Activated T-cell treated with anti-CD3 and anti-CD28 coated beads for 48 hours (primary cell): ENCODE measurements at places on chromosomes 12 and 14.

GRCh38 chr12:46773586-46774321 lies 52.0 kb downstream of the SLC38A4 start:
- no peak for DNase-seq

GRCh38 chr14:22932146-22932545 lies 3.0 kb upstream of the PRMT5 start:
- DNase-seq = no peak

DNA sequence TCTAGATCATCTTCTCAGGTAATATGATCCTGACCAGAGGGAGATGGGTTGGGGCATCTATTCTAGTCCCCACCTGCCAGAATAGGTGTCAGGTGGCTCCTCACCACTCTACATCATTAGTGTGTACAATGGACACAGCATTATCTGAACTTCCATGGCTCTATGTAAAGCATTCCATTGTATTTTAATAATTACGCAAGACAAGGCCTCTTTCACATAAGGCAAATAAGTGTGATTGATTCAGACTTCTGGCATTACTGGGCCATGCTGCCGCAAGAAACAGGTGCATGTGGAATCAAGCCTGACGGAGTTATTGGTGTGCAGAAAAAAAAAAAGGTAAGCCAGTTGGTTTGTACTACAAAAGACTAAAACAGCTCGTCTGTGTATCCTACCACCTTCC lies 3.1 kb upstream of the DDHD1 start:
- DNase-seq = no peak

- peak; percentile 71 for DNase-seq
Observed at GRCh38 chr12:122980183-122981035, at the start of gene ARL6IP4. Gene ARL6IP4 (plus strand): TSS chr12:122980681. CDS start chr12:122981140, 459 bp downstream.

DNA sequence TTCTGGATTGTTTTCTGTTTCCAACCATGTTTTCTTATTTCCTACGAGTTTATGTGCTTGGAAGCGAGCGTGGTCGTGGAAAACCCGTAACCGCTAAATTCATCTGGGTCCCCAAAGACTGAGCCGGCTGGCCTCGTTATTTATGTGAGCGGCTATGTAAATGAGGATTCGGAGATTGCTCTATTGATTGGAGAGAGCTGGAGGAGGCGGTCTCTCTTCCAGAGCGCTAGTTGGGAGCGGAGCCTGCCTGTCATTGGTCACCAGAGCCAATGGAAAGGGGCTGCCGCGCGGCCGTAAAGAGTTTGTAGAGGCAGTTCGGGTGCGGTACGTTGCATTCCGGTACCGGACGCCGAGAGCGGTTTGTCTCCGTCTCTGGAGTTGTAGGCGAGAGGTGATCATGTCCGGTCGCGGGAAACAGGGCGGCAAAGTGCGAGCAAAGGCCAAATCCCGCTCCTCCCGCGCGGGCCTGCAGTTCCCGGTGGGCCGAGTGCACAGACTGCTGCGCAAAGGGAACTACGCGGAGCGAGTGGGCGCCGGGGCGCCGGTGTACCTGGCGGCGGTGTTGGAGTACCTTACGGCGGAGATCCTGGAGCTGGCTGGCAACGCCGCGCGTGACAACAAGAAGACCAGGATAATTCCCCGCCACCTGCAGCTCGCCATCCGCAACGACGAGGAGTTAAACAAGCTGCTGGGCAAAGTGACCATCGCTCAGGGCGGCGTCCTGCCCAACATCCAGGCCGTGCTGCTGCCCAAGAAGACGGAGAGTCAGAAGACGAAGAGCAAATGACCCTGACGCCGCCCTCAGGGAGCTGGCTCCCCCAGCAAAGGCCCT lies 29.0 kb downstream of the WBP11 start:
- DNase-seq = peak; percentile 85

DNA sequence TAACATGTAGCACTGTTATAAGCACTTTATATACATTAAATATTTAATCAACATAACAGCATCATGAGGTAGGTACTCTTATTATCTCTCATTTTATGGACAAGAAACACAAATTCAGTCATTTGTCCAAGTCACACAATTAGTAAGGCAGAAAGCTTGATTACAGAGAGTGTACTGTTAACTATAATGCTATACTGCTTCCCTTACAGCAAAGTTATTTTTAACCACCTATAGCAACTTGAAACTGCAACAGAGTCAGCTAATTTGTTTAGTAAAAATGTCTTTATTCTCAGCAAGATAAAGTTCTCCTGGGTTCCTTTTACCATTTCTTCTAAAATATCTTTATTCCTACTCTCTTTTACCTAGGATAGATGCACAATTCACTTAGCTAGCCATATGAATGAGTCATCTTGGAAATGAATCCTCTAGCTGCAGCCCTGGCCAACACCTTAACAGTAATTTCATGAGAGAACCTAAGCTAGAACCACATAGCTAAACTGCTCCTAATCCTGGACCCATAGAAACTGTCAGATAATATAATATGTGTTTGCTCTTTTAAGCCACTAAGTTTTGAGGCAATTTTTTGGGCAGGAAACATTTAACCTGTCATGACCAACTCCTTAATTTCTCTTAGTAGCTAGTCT lies 90.2 kb upstream of the HECTD1 start:
- no peak for DNase-seq

DNA sequence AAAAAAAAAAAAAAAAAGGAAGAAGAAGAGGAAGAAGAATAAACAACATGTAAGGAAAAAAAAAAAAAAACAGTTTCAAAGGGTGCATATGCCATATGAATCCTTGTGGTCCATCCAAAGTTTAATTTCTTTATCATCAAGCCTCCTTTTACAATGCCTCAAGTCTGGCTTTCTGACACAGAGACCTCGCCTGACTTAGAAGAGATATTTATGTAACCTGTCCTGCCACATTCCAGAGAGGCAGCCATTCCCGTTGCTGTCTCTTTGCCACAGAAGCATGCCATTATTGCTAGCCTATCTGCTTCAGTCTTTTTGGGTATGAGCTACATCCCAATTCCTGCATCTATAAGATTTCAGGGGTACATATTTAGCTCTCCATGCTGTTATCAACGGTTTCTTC lies 596.7 kb upstream of the ATP2B1 start:
- DNase-seq = no peak

DNA sequence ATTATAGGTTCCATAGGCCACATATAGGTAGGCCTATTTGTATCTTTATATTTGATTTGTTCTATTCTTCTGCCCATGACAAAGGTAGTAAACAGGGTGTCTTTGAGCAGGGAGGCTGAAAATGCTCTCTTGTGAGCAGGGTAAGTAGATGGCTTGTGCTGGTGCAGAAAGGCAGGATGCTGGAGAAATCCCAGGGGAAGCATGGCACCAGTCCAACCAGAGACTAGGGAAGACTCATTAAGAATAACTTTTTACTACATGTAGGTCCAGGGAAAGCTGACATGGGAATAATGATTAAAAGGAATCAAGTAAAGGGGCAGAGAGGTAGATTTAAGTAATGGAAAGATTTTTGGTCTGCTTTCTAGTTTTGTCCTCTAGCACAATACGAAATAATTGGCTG lies 245.0 kb downstream of the RGS6 start:
- DNase-seq = no peak

DNA sequence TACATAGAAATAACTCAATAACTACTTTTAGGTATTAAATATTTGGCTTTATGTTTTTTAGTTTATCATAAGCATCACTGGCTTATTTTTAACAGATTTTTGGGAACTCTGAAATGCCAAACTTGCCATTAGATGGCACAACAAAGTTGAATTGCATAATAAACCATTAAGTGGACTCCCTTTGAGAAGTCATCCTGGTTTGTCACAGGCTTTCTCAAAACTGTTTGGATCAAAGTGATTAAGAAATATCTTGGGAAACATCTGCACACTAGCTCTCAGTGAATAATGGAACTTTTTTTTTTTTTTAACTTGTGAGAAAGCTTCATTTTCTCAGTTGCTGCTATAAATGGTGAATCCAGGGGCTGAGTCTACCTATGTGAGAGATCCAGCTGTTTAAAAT lies 4.3 kb downstream of the SLC16A7 start:
- DNase-seq = no peak

- DNase-seq = no peak
Observed at GRCh38 chr14:104872469-104873341, 7.6 kb downstream of the CEP170B start.

DNA sequence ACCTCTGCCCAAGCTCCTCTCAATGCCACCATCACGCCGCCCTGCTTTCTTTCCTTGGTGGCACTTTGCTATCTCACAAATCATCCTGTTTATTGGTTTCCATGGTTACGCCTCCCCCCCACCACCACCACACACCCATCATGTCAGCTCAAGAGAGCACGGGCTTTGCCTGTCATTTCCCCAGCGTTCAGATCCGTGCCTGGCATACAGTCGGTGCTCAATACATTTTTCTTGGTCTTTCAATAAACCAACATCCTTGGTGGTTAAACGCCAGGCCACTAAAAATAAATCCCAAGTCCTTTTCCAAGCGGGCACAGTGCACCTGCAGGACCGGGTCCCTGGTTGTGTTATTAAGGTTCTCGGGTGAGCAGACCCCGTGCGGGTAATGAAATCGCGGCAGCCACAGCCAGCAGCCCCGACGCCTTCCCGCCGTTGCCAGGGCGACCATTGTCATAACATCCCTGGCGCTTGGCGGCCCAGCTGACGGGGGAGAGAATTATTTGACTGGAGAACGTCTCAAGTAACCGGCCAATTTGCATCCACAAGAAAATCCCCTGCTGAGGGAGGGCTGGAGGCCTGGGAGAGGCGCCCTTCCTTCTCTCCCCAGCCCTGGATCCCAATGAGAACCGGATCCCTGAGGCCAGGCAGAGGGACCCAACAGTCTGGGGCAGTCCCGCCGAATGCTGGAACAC lies 92.9 kb downstream of the KSR2 start:
- peak; percentile 29 for DNase-seq

DNA sequence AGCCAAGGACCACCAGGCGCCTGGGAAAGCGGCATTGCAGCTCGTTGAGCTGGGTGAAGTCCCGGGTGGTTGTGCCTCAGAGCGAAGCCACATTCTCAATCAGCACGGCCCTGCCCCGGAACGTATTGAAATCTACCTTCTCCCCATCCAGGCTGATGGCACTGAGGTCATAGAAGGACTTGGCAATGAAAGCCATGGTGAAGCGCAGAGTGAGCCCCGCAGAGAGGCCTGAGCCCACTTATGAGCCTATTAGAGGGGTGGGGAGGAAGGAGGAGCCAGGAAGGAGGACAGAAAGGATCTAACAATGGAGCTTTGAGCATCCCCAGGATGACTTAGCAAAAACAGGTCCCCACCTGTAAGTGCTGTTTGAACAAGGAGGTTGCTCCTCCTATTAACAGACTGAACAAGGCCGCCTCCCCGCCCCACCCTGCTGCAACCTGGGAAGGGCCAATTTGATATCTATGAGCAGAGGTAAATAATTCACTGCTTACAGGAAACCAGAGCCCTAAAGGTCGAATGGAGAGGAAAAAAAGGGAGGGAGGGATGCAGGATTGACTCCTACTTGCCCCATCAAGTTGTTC lies at the start of gene GPX2:
Gene GPX2 (minus strand): TSS at position 215 of the 581 bp plus-strand sequence. CDS start 19 bp downstream, at position 196.
- DNase-seq = no peak

- peak; percentile 82 for DNase-seq
Observed at GRCh38 chr14:105527826-105528585, 1.6 kb downstream of the TMEM121 start.

DNA sequence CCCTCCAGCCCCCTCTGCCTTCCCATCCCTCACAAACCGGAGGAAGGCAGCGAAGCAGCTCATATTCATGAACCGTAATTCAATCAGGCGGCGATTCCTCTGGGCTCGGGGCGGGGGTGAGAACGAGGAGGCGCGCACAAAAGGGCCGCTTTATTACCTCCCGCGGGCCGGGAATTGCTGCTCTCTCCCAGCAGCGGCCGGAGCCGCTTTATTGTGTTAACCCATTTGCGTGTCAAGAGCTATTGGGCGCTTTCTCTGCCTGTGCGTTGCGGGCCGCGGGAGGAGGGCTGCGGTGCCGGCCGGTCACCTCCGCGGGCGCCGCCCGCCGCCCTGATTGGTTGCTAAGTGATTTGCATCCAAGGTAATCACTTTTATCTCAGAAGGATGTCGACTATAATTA lies 4.8 kb downstream of the FAM222A start:
- DNase-seq = no peak

DNA sequence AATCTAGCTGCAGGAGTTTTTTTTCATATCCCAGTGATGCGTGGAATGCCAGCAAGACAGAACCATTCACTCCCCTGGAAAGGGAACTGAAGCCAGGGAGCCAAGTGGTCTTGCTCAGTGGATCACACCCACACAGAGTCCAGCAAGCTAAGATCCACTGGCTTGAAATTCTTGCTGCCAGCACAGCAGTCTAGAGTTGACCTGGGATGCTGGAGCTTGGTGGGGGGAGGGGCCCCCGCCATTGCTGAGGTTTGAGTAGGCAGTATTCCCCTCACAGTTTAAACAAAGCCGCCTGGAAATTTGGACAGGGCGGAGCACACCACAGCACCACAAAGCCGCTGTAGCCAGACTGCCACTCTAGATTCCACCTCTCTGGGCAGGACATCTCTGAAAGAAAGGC lies 86.9 kb upstream of the STXBP6 start:
- DNase-seq = no peak

GRCh38 chr12:113135178-113136127 lies at the start of gene RASAL1:
Gene RASAL1 (minus strand): TSS chr12:113135761. CDS start chr12:113135462, 299 bp downstream.
- DNase-seq = peak; percentile 89

GRCh38 chr12:121793838-121794533 lies 498 bp upstream of the RHOF start:
- peak; percentile 98 for DNase-seq

DNA sequence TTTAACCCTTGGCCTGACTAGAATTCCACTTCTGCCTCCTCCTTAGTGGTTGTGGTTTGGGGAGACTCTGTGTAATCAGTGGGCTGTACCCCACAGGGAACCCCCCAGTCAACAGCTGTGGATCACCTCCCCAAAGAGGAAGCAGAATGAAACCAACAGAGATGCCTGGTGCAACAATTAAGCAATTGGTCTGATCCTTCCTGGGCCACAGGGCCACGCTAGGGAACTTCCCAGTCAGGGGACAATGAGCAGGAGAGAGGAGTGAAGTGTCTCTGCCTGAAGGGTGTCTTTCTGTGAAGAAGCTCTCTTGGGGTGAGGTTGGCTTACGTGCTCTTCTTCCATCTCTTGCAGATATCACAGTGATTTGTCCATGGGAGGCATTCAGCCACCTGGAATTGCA lies 8.2 kb downstream of the PDE6H start:
- no peak for DNase-seq

DNA sequence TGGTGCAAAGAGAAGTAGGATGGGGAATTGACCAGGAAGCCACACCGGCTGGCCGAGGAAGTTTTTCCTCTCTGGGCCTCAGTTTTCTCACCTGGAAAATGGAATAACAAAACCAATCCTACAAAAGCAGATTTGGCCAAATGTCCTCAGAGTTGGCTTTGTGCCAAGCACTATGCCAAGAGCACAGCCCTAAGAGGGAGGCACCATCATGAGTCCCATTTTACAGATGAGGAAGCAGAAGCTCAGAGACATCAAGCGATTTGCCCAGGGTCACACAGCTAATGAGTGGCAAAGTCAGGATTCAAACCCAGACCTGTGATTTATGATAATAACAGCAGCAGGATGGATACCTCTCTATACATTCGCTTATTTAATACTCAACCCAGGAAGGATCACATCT lies 27.3 kb downstream of the RASAL1 start:
- no peak for DNase-seq
